ENCODE measurements at places on chromosomes 3 and 15.

- no peak for DNase-seq
Measured at GRCh38 chr3:190120269-190121060, at the start of gene P3H2. Gene P3H2, minus strand, starts transcription at chr3:190120897. Its CDS starts 166 bp downstream, at chr3:190120731.

DNA sequence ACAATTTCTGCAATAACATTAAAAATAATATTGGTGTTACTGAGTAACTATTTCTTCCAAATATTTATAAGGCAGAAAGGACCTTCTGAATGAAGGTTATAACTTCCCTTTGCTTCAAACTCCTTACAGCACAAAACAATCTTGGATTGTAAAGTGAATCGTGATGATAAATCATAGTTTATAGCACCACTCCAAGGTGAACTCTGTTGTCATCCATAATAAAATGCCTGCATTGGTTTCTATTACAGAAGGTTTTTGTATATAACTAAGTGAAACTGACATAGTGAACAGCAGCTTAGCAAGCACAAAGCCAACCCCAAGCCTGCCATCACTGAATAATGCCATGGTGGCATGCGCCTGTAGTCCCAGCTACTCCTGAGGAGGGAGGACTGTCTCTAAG is 86.3 kb downstream of the MME start:
- DNase-seq, result no peak

DNA sequence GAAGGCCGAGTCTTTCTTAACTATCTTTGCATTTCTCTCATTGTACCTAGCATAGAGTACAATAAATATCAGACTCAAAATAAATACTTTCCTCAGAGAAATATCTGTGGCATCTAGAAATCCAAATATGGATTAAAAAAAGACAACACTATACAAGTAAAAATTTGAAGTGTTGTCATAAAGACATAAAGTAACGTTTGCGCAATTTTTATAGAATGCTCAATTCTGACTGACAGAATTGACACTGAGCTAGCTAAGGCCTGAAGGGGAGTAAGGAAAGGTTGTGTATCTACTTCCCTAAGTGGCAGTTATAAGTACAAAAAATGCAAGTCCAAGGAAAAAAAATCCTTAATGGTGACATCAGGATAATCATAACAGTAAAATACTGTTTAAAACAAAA is 1.1 kb downstream of the SEC11A start:
- DNase-seq, result no peak

DNA sequence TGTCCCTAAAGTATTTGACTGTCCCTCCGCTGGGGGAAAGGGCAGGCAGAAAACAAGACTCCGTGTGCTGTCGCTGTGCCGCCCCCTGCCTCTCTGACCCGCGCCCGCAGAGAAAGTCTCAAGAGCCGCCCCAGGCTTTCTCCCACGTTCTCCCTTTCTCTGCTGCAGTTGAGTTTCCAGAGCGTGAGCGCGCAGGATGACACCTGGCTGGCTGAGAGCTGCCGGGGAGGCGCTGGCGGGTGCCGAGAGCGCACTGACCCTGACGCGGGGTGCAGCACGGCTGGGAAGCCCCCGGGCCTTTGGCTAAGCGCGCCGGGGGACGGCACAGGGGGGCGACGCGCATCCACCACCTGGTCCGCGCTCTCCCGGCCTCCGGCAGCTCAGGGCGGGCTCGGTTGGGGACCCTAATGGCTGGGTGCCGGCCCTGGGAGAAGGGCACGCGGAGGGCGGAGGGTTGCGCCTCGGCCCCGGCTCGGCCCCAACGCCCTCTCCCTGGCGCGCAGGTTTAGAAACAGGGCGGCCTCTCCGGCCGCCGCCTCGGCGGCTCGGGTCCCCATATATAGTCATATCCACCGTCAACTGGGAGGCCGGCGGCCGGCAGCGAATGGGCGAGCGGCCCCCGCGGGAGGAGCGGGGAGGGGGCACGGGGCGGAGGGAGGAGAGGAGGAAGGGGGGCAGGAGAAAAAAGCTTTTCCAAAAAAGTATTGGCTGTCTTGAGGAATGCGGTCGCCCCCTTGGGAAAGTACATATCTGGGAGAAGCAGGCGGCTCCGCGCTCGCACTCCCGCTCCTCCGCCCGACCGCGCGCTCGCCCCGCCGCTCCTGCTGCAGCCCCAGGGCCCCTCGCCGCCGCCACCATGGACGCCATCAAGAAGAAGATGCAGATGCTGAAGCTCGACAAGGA is at the start of gene TPM1:
Gene TPM1 (plus strand): TSS at position 774 of the 903 bp plus-strand sequence. CDS start 83 bp downstream, at position 857.
- no peak for DNase-seq

- DNase-seq, result no peak
Measured at GRCh38 chr3:54527953-54528352, 399.9 kb downstream of the LRTM1 start.

DNA sequence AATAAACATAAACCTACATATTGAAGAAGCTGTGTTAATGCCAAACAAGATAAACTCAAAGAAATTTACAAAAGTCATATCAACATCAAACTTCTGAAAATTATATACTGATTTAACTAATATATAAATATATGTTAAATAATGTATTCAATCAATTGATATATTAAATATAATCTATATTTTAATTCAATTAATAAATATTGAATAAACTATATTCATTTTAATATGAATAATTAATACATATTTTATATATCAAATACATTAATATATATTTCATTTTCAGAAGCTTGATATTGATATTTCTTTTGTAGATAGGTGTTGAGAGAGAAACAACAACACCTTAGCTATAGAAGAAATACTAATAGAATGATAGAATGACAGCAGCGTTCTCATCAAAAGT is 768.1 kb downstream of the MECOM start:
- no peak for DNase-seq

- DNase-seq, result no peak
Measured at GRCh38 chr3:71409352-71409751, 174.2 kb downstream of the FOXP1 start.

- DNase-seq, result no peak
Measured at GRCh38 chr15:42832576-42832975, 88.0 kb downstream of the TTBK2 start.

- no peak for DNase-seq
Measured at GRCh38 chr15:96553931-96554330, 223.4 kb downstream of the NR2F2 start.

DNA sequence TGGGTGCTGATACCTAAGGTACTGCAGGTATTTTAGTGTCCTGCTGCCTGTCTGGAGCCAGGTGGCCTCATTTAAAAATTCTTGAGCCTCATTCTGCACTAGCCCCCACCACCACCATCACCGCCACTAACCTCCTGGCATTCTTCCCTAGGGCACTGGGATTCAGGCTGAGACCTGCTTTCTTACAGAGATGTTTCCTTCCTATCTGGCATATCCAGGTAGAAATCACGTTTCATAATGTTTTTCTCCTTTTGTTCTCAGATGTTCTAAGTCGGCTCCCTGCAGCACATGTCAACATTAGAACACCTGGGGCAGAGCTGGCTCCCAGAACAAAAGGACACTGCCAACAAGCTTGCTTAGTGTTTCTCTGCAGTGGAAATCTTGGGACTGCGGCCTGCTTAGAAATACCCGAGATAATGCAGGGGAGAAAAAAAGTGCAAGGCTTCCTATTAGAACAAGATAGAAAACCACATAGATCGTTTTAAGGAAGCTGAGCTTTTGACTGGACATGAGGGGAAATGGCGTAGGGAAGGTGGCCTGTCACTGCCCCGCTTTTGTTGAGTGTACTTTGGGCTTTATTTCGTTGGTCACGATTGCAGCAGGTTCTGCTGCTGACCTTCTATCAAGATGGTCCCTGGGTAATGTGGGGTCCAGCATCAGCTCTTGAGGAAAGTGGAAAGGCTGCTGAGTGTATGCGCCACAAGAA is 59.6 kb upstream of the PPARG start:
- no peak for DNase-seq

GRCh38 chr3:143824735-143825385 is 23.4 kb downstream of the SLC9A9 start:
- DNase-seq, result no peak

GRCh38 chr3:127387119-127387518 is 99.3 kb upstream of the PRR20G start:
- DNase-seq, result no peak

DNA sequence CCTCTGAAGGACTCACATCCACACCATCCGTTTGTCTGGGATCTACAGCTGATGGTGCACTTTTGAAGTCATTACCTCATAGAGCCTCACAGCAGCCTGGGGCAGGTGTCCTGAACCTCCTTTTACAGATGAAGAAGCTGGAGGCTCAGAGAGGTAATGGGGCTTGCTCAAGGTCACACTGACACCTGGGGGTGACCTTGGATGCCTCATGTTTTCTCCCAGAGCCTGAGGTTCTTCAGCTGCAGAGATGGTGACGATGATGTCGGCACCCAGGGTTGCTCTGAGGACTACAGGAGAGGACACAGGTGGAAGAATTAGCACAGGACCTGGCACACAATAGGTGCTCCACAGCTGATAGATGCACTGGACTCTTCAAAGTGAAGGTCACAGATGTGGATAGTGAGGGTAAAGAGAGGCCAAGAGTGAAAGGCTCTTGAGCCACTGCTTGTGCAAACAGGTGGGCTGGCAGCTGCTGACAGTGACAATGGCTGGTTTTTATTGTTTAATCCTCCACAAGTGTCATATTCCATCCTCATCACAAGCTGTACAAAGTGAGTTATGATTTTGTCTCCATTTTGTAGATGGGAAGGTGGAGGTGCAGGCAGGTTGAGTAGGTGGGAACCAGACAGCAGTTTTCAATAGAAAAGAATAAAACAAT is 17.4 kb upstream of the ATP2B2 start:
- no peak for DNase-seq

- DNase-seq, result no peak
Measured at GRCh38 chr15:98952381-98952803, 55.2 kb downstream of the PGPEP1L start.

GRCh38 chr3:17201538-17201937 is 316.8 kb downstream of the PLCL2 start:
- no peak for DNase-seq

DNA sequence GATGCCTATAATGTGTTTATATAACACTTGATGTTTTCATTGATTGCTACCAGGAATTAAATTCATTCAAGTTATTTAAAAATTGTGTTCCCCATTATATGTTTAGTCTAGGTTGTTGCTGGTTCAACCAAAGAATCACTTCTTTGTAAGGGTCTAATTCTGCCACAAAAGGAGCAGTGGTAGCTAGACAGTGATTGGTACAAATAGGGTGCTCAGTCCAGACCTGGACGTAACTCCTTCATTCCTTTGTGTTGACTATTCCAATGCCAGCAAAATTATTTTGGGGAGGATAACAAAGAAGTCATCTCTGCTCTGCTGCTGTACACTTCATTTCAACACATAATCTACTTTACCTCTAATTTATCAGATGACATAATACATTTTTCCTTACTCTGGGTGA is 1.2 kb downstream of the CHMP2B start:
- DNase-seq, result no peak

DNA sequence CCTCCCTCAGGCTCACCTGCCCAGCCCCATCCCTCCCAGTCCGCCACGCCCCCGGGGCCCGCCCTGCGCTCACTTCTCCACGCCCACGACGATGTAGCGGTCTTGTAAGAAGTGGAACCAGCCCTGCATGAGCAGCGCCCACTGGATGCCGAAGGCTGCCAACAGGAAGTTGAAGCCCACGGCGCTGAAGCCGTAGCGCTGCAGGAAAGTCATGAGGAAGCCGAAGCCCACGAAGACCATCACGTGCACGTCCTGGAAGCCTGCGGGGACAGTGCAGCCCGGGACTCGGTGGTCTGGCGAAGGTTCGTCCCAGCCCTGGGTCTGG is 9.7 kb downstream of the RHCG start:
- DNase-seq, result peak; percentile 2

DNA sequence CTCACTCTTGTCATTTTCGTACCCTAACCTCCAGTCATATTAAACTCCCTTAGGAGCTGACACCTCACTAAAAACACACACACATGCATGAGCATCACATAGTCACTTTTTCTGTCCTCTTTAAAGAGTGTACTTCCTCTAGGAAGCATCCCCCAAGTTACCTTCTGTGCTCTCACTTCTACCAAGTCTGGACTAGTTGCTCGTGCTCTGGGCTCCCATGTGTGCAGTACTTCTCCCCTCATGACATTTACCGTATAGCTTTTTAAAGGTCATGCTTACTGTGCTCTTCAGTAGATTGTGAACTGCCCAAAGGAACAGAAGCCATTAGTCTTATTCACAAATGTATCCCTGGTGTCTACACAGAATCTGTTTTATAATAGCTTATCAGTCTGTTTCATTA is 42.0 kb downstream of the CRYBG3 start:
- DNase-seq, result no peak

DNA sequence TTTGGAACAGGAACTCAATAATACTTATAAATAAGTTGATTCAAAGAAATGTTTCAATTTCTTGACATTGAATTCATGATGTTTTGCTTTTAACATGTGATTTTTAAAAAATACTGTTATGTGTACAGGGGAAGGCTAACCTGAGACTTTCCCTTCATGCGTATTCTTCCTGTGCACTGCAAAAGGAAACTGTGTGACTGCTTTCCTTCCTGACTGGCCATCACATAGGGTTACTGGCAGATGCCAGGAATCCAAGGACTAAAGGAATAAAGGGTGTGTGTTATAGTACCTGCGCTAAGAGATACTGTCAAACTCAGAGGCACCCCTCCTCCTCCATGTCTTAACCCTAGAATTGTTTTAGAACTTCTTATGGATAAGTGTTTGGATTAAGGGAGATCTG is 236.0 kb downstream of the UBE2E2 start:
- no peak for DNase-seq
